Stimulated activated CD4-positive, alpha-beta T cell treated with anti-CD3 and anti-CD28 coated beads, TNF-alpha, amount 100 ng/mL, for 48 hours (primary cell): ENCODE measurements at places on chromosomes 3 and 15.

DNA sequence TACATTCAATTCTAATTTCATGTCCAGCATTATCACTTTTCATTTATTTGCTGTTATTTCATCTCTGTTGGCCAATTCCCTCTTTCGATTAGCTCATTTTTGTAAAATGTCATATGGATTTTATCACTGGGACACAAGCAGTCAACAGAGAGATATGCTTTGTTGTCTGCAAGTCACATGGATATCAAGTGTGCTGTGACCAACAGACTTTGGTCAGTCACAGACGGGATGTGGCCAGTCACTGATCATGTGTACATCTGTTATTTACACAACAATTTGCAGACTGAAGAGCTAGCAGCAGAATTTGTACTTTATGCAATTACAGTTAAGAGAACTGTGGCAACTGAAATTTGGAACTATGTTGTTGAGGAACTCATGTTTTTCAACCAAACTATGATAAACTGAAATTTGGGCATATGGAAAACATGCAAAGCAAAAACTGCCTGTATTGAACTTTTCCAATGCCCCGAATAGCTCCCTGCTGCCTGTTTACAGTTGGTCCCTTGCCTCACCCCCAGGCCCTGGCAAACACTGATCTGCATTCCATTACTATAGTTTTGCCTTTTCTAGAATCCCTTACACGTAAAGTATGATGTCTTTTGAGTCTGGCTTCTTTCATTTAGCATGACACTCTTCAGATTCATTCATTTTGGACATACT is 104.4 kb downstream of the RPL22L1 start:
- no peak for DNase-seq

- DNase-seq, result no peak
Observed at GRCh38 chr3:46673151-46674030, 20.1 kb downstream of the ALS2CL start.

DNA sequence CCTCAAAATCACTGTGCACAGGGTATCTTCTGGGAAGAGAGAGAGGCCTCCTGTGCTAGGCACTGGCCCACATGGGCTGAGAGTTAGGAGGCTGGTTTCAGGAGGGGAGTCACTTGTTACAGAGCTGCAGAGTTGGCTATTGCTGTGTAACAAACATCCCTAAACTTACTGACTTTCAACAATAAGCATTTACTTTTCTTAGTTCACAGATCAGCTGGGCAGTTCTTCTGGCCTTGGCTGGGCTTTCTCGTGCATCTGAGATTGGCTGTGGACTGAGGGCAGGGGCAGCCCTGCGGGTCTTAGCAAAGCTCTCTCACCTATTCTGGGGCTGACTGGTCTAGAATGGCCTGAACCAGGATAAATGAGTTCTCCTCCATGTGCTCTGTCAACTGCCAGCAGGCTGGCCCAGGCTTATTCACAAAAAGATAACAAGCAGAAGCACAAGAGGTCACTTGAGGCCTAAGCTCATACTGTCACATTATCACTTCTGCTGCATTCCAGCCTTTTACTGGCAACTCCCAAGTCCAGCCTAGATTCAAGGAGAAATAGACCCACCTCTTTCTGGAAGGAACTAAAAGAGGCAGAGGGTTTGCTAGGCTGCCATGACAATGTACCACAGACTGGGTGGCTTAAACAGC is 17.2 kb upstream of the RBSN start:
- no peak for DNase-seq

DNA sequence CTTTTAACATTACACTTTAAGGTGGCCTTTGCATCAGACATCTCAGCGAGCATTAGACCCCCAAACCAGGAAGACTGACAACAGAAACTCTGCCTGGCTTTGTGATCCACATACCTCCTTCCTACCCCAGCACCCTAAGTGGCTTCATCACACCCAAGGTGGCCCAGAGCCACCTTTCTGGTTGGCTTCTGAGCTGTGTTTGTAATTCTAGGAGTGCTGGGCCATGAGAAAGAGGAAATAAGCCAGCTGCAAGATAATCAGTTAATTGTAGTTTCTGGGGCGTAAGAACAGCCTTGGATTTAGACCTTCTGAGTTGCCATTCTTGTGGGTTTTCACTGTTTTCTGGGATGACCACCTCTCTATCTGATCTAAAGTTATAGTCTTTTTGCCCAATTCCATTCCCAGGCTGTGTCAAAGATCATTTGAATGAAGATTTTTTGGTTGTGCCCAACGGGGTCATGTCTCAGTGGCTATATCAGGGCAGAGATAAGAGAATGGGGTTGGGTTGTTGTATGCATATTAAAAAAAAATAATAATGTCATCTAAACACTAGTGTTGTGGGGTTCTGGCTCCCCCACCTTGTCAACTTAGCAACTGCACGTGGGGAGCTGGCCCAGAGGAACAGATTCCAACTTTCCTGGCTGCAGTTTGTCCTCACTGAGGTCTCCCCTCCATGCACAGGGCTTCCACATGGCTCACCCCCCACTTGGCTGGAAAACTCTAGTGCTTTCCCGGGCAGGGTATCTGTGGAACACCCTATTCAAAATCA is 234.8 kb upstream of the WNT5A start:
- DNase-seq, result no peak

GRCh38 chr15:63517202-63517601 is 12.8 kb downstream of the USP3 start:
- no peak for DNase-seq

DNA sequence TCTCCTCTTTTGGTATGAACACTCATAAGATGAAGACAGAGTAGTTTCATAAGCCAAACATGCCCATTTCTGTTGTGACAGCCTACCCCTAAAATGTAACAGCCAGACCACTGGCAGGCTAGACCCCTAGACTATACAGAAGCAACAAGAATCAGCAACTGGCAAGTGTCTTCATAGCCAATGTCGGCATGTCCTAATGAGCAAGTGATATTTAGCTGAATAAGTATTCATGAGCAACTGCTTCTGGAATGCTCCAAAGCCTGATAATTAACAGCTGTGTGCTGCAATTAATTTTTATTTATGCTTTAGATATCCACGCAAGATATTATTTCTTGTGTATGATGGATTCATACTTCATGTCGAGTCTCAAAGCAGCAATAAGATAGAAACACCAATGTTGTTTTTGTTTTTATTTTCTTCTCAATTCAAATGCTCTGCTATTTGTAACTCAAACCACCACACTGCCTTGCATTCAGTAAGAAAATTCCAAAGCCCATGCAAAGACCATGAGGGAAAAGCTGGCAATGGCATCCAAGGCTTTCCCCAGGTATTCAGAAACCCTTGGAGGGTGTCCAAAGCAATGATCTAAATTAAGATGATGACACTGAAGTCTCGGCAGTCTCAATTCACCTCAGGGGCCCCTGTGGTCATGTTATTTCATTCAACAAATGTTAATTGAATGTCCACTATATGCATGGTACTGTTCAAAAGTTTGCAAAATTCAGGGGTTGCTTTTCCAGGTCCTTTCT is 167.7 kb upstream of the NECTIN3 start:
- no peak for DNase-seq

GRCh38 chr3:168260859-168261258 is 165.1 kb upstream of the GOLIM4 start:
- no peak for DNase-seq

DNA sequence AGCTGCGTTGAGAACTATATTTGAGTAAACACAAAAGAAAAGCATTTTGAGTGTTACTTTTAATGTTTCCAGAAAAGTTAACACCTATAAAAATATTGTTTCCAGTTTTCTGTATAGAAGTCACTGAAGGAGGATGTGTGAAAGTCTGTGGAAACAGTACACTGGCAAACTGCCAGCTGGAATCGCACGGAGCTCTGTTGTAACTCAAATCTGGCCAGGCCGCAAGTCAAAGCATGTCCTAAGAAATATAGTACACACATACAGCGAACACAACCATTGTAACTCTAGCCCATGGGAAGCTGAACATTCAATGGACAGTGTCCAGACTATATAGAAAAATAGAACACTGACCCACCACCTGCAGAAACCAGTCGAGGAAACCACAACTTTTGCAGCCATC is 657.2 kb downstream of the FHIT start:
- DNase-seq, result no peak

- DNase-seq, result no peak
Observed at GRCh38 chr15:41990243-41990605, 17.9 kb upstream of the EHD4 start.

DNA sequence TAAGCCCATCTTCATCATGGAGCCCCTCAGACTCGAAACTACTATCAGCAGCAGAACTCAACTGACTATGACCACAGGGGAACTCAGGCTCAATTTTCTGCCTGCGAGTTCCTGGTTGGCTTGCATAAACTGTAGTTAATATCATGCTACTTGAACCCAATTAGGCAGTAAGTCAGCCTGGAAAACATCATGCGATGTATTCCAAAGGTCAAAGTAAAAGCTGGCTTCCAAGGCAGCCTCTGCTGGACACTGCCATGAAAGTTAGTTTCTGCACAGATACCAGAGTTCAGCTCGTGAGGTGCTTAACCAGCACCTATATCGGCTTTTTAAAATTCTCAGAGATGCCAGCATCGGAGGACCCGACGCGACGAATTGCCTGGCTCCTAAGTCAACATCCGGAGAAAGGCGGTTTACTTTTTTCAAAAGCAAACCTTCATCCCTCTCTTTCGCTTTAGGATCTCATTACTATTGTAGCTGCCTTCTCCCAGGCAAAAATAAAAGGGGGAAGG is 3.8 kb downstream of the ANP32A start:
- DNase-seq, result no peak

GRCh38 chr3:8552223-8552762 is 50.7 kb downstream of the LMCD1 start:
- no peak for DNase-seq

DNA sequence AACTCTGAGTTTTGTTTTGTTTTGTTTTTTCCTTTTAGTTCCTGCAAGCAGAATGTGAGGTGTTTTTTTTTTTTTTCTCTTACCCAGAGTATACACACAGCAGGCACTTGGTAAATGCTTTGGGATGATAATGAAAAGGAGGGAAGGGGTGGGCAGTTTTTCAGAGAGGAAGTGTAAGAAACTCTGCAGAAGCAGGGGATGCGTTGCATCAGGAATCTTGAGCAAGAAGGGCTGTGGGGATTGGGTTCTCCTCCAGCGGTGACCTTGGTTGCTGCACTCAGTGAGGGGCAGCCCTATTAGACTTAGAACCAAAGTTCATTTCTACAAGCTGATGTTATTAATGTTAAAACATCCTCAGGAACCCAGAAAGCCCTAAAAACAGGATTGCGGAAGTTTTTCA is 32.2 kb upstream of the TMEM158 start:
- DNase-seq, result no peak
